ENCODE measurements at places on chromosomes 3 and 15.

DNA sequence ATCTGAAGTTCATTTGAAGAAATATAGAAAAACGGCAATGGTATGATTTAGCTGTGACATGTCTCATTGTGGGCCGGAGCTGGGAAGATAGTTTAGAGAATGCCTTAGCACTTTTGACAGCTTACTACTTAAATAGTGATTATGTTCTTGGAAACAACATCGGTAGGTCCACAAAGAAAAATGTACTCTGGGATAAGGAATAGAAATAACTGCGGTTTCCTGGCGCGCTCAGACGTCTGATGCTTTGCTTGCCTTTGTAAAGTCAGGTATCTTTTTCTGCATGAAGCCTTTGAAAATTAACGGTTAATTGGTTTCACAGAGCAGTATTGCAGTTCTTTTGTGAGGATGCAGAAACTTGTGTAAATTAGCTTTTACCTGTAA lies 1.4 kb downstream of the USP3 start:
- no peak for DNase-seq

GRCh38 chr3:77786216-77786615 lies 746.3 kb downstream of the ROBO2 start:
- DNase-seq, result no peak

DNA sequence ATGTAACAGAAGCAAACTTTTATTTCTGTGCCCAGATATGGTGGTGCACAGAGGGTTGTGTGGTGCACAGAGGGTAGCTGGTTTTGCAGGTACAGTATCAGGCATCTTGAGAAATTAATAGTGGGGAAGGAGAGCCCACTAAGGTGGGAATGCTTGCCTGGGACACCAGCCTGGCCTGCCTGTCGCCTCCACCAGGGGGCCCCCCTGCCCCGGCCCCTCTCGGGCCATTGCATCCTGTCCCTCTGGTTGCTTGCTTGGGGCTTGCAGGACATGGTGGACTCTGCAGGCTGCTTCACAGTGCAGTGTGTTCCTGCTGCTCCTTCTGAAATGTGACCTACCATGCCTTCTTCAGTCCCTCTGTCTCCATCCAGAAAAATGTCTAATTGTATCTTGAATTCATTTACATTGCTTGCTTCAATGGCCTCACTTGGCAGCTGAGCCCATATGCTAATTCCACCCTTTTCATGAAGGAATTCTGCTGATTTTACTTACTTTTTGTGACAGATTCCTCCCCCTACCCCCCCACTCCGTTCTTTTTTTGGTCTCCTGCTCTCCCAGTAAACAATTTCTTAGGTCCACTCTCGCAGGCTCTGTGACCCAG lies 73.6 kb downstream of the EEFSEC start:
- DNase-seq, result peak; percentile 78

DNA sequence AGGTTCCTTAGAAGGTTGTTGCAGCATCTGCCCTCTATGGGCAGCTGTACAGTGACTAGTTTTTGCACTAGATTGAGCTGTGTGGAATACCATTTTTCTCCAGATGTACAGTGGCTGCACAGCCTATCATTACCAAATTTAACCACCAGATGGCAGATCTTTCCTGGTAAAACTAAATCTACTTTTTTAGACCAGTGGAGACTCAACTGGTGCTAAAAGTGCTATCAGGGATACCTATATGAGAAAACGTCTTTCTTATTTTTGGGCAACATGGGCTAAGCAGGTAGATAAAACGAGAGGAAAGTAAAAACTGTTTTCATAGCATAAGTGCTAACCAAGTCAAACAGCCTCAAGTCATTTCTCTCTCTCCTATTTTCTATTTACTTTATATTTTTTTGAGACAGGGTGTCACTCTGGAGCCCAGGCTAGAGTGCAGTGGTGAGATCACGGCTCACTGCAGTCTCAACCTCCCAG lies 21.2 kb downstream of the IGSF10 start:
- DNase-seq, result peak; percentile 73

DNA sequence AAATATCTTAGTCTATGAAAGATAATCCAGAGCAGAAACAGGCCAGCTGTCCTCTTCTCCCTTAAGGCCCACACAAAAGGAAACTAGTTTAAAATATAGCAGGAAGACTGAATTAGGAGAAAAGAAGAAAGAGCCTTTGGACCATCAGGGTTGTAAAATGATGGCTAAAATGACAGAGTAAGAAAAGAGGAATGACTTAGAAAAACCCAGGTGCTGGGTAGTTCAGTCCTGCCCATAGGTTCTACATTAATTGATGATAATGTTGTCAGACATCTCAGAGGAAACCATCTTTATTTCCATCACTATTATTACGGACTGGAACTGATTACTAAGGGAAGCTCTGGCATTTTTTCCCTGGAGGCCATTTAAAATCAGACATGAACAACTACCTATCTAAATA lies 142.8 kb upstream of the STT3B start:
- DNase-seq, result no peak

DNA sequence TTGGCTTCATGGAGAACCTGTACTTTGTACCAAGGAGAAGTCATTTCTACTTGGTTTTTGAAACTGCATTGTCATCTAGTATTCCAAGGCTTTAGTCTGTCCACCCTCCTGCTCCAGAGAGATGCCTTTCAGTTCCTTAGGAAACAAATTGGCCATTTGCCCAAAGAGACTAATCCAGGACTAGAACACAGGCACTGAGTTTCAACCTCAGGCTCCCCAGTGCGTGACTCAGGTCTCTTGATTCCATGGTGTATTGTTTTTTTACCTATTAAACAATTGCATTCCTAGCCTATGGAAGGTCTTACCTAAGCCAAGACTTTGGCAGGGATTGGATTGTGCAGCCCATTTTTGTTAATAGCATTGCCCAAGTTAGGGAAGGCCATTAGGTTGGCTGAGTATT lies 214.8 kb upstream of the CTDSPL start:
- DNase-seq, result no peak

DNA sequence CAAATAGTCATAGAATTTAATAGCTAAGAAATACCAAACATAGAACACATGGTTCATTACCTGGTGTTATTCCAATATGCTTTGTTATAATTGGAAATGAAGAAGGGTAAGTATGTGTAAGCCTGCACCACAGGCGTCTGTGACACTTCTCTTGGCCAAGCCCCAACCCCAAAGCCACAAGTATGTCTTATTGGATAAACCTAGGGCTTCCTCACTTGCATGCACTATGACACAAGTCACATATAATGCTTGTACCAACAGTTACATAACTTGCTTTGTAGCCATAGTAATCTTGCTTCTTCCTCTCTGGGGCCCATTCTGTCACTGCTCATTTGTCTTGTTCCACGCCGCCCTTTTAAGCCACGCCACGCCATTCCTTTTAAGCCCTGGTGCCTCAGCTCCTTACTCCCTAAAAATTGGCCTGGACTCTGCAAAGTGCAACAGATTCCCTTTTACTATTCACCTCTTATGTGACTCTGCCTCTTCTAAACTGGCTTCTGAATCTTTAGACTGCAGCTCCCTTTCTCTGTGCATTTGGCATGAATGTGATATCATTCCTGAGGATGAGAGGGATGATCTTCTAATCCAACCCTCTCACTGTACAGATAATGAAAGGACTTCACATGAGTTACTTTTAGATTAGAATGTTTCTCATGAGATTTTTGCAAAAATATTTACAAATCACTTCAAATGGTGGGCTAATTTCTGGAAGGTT lies 48.1 kb upstream of the EPHA3 start:
- peak; percentile 91 for DNase-seq

DNA sequence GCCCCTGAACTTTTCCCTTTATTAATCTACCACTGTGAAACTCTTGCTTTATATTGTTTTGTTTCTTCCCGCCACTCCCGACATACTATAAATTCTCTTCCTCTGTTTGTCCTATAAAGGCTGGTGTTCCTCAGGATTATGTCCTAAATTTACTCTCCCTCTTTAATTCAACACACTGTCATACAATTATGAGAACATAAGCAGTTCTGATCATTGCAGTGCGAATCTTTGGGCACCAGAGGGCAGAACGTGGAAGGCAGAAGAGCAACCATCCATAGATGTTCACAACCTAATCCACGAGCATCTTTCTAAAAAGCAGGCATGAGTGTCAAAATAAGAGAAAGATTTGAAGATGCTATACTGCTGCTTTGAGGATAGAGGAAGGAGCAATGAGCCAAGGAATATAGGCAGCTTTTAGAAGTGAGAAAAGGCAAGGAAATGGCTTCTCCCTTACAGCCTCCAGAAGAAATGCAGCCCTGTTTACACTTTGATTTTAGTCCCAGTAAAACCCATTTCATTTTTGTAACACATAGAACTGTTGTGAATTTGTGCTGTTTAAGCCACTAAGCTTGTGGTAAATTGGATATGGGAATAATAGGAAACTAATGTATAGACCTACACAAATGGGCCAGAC lies 179.4 kb downstream of the GBE1 start:
- peak; percentile 26 for DNase-seq

DNA sequence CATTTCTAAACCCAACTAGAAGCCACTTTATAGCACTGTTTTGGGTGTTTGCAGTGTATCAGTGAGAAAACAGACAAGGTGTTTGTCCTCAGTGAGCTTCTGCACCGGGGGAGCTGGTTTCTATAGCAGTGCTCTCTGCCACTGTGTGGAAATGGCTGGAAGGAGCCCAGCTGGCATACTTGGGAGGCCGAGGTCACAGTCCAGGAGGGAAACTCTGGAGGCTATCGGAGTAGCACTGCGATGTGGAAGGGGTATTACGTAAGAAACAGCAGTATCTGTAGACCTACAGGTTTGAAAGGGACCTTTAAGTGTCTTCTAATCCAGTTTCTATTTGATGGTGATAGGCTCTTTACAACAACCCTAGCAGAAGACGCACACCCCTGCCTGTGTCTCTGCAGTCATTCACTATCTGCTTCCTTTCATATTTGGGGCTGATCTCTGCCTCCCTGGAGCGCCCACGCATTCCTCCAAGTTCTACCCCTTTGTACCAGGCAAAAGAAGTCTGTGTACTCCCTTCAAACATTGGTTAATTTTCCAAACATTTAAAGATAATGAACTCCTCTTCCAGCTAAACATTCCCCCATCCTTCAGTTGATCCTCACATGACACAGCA lies 87.4 kb upstream of the ADAMTS17 start:
- DNase-seq, result no peak

GRCh38 chr3:42092006-42092405 lies 849 bp downstream of the TRAK1 start:
- no peak for DNase-seq

- peak; percentile 83 for DNase-seq
These were observed 268.3 kb downstream of the UACA start for GRCh38 chr15:70494852-70495571.

- DNase-seq, result peak; percentile 67
These were observed 1.8 kb upstream of the ZNF385D start for GRCh38 chr3:21752749-21753347.

DNA sequence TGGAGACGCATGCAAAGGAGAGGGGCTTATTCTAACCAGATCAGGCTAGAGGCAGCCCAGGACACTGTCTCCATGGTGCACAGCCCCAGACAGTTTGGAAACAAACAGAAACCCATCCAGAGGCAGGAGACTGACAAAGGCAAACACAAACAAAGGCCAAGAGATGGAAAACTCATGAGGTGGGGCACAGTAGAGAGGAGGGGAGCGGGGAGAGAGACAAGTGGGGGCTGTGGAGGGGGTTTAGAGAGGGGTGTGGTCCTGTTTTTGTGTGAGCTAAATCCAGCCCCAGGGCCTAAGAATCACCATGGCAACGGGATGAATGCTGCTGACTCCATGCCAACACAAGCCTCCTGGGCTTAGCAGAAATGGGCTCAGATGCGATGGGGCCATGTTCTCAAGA lies 32.3 kb downstream of the PARP16 start:
- no peak for DNase-seq

- peak; percentile 82 for DNase-seq
These were observed 966 bp upstream of the PKM start for GRCh38 chr15:72231833-72232478.

GRCh38 chr3:128547368-128547987 lies 54.5 kb upstream of the GATA2 start:
- peak; percentile 66 for DNase-seq

GRCh38 chr3:171328419-171329082 lies 131.7 kb downstream of the TNIK start:
- DNase-seq, result no peak

- no peak for DNase-seq
These were observed 34.1 kb upstream of the UACA start for GRCh38 chr15:70797464-70797863.

DNA sequence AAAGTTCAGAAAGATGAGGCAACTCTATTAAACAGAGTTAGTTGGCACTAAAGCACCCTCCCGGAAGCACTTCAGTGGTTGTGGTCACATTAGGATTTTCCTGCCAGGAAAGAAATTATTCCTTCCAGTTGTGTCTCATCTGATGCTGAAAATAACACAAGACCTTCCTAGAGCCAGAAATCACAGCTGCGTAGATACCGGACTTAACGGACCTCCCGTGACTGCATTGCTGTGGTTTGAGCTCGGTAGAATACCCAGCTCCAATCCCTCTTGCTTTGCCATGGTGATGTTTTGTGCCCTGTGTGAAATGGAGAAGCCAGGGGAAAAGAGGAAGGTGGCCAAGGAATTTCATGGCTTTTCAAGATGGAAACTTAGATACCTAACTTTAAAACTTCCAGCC lies 215.0 kb upstream of the IGF1R start:
- DNase-seq, result peak; percentile 38

DNA sequence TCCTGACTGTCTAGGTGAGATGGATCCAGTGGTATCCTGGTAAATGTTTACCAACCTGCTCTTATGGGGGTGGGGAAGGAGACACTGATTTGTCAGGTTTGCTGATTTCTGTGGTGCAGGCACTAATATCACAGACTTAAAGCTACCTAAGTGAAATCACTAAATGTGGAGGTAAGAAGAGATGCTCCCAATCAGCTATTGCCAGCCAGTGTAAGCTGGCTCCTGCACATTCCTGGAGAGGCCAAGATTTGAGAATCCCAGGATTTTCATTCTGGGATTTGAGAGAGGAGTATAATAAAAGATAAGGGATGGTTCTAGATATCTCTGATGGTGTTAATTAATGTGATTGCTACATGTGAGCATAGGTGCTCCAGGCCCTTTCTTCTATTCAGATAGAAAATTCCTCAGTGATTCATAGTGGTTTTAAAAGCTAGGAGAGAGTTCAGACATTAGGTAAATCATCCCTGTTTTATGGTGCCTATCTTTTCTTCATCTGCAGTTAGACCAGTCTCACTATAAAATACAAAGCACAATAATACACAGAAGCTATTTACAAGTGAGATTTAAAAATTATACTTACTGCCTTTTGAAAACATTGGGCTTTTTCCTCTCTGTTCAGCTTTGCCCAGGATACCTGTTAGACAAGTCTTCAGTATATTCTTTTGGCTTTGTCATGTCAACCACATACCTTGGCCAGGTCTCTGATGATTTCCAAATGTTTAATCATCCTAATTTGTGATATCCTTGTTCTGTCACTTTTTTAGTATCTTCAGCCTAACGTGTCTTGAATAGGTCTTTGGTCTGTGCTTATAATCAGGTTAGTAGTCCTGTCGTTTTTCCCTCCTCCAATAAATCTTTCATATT lies 90.9 kb downstream of the MBNL1 start:
- DNase-seq, result no peak

- DNase-seq, result no peak
These were observed 45.2 kb upstream of the LRRC58 start for GRCh38 chr3:120394347-120394746.

DNA sequence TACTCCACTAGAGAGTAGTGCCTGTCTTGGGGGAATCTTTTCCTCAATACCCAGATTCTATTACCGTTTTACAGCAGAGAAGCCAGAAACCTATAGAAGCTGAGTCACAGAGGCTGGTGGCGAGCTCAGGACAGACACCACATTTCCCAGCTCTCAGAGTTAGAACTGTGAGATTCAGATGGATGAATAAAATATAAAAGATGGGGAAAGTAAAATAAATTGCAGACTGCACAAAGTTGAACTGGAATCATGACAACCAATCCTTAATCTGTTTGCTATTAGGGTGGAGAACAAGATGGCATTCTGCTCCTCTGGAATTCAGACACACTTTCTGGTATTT lies 40.5 kb upstream of the CMSS1 start:
- no peak for DNase-seq

Data from AG20443 (cell line).